Activated naive CD4-positive, alpha-beta T cell (primary cell): ENCODE measurements at places on chromosomes 7 and 10.

DNA sequence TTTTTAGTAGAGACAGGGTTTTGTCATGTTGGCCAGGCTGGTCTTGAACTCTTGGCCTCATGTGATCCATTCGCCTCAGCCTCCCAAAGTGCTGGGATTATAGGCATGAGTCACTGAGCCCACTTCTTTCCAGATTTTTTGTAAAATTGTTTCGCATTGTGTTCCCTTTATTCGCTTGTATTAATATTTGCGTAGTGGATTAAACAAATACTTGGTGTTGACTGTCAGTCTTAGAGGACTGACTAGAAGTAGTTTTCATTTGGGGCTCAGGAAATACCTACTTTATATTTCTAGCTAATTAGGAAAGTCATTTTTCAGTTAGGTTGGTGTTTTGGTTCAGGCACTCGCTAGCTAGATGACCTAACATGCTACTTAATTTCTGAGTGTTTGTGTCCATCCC, 11.1 kb downstream of the WAC start:
- DNase-seq = no peak

DNA sequence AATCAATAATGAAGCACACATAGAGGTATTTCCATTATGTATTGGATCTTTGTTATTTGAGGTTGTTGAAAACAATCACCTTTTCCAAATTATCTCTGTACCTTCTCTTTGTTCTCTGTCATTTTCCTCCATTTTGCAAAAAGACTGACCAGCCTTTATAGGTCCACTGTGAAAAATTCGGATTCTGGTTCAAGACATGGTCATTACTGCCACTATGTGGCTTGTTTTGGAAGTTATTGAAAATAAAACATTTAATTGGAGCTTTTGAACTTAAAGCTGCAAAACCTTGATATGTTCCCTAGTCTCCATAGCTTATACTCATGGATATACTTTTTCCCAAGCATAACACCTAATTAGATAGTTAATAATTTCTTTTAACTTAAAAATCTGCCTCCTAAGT, 1094.4 kb downstream of the NRG3 start:
- no peak for DNase-seq

DNA sequence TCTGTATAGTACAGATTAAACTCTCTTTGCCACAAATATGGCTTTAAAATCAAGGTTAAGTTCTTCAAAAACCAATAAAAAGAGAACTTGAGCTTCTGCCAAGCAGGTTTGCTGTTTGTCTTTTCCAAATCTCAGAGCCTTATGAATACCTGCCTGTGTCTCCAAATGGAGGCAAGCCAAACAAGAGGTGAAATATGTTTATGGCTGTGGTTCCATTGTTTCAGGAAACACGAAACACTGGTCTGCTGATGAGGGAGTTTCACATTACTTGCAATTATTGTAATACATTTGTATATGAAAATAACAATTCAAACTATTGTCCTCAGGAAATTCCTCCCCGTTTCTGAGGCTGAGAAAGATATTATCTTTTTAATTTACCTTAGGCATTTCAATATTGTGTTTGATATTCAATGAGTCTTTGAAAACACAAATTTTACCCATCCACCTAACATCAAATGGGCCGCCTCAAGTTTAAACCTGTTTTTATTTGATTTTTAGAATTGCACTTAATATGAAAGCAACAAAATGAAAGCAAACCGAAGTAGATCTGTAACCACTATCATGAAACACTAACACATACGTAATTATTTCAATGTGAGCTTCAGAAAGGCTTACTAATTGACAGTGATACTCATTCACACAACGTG, 359.3 kb downstream of the HGF start:
- no peak for DNase-seq

DNA sequence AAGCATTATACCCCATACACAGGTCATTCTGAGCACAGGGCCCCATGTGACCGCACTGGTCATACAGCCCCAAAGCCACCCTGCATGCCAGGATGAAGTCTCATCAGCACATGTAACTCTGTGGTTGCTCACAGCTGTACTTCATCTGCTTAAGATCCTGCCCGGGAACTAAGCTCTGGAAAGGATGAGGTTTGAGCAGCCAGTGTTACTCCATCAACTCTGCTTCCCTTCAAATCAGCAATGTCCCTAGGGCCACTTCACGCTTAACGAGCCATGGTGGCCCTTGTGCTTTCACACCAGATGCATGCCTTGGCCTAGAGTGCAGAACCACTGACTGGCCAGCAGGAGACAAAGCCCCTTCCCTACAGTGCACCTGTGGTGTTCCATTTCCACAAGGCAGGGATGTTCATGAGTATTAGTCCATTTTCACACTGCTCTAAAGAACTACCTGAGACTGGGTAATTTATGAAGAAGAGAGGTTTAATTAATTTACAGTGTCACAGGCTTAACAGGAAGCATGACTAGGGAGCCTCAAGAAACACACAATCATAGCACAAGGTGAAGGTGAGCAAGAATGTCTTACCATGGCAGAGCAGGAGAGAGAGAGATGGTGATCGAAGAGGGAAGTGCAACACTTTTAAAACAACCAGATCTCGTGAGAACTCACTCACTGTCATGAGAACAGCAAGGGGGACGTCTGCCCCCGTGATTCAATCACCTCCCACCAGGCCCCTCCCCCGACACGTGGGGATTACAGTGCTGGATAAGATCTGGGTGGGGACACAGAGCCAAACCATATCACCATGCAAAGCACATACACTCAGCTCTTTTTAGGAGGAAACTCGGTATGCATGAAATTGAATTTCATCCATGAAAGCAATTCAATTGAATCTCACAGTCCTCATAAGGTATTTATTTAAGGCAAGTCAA, 149.0 kb upstream of the CDCA7L start:
- DNase-seq = no peak

GRCh38 chr10:101155896-101156295, 24.8 kb downstream of the TLX1 start:
- no peak for DNase-seq
